ENCODE measurements at places on chromosomes 11 and 22.

- no peak for DNase-seq
Observed at GRCh38 chr11:61307354-61307753, 12.2 kb upstream of the VWCE start.

DNA sequence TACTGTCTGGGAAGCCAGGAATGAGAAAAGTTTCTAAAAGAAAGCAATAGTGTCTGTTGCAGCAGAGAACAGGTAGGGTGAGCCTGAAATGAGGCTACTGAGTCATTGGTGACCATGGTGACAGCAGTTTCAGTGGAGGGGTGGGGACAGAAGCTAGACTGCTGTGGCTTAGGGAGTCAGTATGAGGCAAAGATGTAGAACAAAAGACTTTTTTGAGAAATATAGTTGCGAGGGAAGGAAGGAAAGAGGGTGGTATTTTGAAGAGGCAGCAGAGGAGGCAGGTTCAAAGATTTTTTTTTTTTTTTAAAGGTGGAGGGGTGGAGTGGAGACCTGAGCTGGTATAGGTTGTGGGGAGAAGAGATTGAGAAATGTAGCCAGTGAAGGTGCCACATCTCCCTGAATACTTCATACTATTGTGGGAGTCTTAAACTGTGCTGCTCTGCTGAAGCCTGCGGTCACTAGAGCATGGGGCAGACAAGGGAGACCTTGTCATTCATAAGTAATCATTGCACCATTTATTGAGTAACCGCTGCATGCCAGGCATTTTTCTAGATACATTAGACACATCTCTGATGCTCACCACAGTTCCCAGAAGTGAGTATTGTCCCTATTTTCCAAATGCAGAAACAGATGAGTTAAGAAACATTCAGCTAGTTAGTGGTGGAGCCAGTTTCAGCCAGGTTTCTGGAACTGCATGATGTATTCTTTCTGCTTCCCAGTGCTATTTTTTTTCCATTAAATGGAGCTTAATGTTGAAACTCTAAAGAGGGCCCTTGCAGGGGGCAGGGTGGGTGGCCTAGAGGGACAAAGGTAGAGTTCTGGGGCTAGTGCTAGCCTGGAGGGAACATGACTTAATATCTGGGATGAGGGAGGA, 49.9 kb downstream of the STIM1 start:
- peak; percentile 52 for DNase-seq

GRCh38 chr11:393219-394033, 583 bp upstream of the PKP3 start:
- no peak for DNase-seq

DNA sequence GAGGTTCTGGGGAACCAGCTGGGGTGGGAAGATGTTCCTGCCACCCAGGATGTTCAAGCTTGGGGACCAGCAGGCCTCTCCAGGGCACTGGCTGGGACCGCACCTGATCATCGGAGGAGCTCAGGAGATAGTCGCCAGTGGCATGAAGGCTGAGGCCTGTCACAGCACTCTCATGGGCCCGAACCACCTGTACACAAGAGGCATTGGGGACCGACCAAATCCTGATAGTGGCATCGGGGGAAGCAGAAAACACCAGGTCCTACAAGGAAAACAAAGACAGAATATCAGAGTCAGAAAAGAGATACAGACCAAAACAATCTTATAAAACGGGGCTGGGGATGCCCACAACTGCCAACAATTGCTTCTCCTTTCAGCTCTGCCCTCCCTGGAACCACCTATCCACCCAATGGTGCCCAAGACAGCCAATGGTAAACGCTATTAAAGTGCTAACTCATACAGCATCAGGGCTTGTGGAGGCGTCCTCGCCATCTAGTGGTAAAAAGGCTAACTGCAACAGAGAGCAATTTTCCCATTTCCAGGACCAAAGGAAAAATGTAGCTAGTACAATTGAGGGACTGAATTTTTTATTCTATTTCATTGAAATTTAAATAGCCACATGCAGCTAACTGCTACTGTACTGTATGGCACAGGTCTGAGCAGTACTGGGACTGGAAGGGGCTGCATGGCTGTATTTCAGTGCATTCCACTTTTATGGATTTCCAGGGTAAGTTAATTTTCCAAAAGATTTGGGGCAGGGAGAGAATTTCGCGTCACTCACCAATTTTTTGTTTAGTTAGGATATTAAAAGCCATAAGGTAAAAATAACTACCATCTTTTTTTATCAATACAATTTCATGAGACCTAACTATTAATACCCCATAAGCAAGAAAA, 7.1 kb downstream of the PRPF19 start:
- no peak for DNase-seq

GRCh38 chr11:64013141-64013896, 22.4 kb upstream of the FLRT1 start:
- DNase-seq: no peak

- no peak for DNase-seq
Observed at GRCh38 chr11:92662601-92663360, 306.7 kb upstream of the MTNR1B start.

- DNase-seq: no peak
Observed at GRCh38 chr11:43574949-43575912, 105.3 kb upstream of the HSD17B12 start.

DNA sequence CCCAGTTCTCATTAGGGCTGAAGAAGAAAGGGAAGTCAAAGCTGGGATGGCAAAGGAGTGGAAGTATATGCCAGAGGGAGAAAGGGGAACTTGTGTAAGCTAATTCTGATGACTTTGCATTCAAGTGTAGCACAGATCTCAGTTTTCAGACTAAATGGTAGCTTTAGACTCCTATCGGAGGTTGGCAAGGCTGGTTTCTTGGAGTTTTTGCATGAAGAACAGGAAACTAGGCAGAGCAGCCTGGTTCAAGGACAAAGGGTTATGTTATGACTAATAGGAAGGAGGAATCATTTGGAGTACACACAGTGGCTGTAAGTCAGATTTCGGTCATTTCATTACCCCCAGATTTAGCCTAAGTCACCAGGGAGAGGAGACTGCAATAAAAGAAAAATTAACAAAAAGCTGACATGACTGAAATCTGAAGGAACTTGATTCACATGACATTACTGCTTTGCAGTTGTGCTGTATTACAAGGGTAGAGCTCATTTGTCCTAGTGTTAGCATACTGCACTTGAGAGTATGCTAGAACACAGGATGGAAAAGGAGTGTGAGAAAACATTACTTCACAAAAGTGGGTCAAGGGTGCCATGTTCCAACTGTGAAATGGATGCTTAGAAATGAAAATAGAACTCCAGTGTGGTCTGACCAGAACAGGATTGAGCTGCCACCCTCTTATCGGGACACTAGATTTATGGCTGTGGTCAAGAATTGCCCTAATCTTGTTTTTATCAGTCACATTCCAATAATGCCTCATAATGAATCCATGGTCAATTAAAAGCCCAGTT, 23.6 kb downstream of the ADM start:
- DNase-seq: no peak

DNA sequence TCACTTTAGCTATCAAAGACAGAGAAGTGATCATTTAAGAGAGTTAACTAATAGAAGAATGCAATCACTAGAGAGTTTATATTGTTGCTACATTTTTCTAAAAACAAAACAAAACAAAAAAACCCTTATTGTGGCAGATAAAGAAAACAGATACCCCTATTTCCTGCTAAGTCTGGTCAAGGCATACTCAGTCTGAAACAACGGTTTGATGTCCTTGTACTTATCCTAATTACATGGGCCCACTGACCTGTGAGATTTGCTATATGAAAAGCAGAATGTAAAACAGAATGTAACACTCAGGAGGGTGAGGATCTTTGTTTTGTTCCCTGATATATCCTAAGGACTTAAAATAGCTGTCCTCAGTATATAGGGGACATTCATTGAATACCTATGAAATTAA, 24.6 kb downstream of the MAML2 start:
- DNase-seq: no peak

- no peak for DNase-seq
Observed at GRCh38 chr11:16897470-16898061, 116.6 kb downstream of the PLEKHA7 start.

- DNase-seq: no peak
Observed at GRCh38 chr11:108654994-108655631, 9.8 kb upstream of the DDX10 start.

- no peak for DNase-seq
Observed at GRCh38 chr11:65915821-65916251, 3.0 kb downstream of the C11orf68 start.

- DNase-seq: no peak
Observed at GRCh38 chr11:12185914-12186313, 75.5 kb downstream of the MICAL2 start.

- no peak for DNase-seq
Observed at GRCh38 chr11:117993988-117994745, 8.0 kb downstream of the IL10RA start.

- no peak for DNase-seq
Observed at GRCh38 chr11:32870676-32871075, 21.9 kb upstream of the QSER1 start.

DNA sequence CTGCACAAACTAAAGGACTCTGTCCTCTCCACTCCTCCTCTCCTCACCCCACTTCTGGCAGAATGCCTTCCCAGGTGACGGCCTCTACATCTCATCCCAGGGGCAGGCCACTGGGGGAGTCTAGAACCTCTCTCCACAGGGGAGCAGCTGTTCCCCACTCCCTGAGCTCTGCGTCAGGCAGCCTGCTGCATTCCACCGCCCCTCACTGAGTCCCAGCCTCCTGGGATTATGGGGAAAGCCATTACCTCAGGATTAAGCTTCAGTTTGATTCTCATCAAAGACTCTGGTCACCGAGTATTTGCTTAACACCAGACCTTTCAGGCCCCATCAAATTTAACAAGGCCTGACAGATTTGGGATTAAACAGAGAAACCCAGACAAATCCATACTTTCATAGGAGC, 405.9 kb downstream of the NXPE2 start:
- DNase-seq: no peak

- DNase-seq: no peak
Observed at GRCh38 chr11:623349-623869, 1.3 kb downstream of the CDHR5 start.

DNA sequence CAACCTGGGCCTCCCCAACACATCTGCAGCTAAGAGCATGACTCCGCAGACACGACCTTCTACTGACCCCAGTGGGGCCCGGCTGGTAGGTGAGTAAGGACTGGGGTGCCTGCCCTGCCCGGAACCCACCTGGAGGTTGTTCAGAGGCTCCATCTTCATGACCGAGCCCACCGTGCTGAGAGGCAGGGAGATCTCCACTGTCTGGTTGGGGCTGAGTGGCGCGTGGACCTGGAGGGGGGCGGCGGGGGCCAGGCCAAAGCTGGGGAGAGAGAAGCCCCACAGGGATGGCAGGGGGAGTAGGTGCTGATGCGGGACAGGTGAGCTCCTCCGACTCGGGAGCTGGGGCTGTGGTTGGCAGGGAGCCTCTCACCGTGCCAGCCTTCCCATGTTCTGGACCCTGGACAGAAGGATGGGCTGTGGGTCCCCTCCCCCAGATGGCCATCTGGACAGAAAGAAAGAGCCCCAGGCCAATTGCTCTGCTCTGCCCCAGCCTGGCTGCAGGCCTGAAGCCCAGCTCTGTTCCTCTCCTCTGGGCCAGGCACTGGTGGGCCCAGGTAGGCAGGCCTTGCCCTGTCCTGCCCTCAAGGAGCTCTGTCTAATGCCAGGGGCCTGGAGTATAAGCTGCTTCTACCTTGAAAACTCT, 16.3 kb upstream of the RASL10A start:
- no peak for DNase-seq

- no peak for DNase-seq
Observed at GRCh38 chr11:122963961-122964360, 17.7 kb downstream of the BSX start.

GRCh38 chr11:15295695-15296094, 181.0 kb downstream of the INSC start:
- no peak for DNase-seq

DNA sequence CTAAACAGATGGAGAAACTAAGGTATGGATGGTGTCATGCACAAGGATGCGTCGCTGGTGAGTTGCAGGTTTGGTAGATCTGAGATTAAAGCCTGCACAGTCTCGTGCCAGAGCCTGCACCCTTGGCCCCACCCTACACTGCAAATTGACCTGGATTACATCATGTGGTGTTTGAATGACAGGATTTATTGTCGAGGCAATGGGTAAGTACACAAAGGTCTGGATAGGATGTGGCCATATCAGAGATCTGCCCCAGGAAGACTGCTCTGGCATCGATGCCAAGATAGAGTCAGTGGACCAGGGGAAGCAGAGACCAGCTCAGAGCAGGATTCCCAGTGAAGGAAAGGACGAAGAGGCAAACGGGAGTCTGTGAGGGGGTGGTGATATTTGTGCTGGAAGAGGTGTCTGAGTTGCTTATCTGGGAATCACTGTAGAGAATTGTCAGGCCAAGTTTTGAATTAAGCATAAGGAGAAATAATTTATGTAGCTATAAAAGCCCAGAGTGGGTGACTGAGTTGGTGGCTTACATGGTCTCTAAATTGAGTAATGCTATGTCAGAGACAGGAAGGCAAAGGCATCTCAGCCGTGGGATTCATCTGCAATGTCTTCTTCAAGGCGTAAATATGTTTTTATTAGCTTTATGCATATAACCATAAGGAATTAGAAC, 499.6 kb upstream of the B3GAT1 start:
- no peak for DNase-seq

DNA sequence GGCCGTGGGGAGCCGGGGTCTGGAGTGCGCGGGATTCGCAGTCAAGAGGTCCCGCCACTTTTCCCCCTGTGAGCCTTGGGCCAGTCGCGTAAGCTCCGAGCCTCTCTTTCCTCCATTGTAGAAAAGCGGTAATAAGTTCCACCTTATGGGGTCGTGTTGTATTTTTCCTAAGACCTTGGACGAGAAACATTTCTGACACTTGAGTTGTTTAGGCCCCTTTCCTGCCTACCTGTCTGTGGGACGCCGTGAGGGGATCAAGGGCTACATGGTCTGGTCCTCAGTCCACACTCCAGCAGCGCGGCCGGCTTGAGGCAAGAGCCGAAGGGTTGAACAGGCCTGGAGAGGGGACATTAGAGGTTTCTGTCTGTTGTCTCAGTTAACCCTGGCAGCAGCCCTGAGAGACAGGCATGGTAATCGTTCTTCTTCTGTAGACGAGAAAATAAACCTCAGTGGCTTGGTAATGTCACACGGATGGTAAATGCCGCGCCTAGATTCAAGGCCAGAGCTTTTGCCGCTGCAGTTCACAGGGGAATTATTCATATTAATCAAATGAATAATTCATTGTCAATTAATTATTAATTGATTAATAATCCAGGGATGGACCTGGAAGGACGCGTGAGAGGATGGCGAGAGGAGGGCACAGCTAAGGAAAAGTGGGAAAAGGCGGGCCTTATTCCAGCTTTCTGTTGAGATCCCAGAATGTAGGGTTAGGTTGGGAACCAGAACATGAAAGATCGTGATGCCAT, 545 bp downstream of the FEN1 start:
- no peak for DNase-seq

GRCh38 chr22:17844150-17844549, 69.9 kb upstream of the BID start:
- no peak for DNase-seq

GRCh38 chr11:48134221-48134922, 82.2 kb upstream of the OR4B1 start:
- DNase-seq: no peak
